ENCODE measurements at places on chromosomes 16 and 17.

DNA sequence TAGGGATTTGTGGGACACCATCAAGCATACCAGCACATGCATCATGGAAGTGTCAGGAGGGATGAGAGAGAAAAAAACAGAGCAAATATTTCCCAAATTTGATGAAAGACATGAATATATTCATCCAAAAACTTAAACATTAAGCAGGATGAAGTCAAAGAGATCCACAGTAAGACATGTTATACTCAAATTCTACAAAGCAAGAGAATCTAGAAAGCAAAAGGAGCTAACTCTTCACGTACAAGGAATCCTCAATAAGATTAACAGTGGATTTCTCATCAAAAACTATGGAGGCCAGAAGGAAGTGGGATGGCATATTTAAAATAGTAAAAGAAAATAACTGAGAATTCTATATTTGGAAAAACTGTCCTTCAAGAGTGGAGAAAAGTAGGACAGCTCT, 374.8 kb downstream of the ZFHX3 start:
- no peak for DNase-seq

DNA sequence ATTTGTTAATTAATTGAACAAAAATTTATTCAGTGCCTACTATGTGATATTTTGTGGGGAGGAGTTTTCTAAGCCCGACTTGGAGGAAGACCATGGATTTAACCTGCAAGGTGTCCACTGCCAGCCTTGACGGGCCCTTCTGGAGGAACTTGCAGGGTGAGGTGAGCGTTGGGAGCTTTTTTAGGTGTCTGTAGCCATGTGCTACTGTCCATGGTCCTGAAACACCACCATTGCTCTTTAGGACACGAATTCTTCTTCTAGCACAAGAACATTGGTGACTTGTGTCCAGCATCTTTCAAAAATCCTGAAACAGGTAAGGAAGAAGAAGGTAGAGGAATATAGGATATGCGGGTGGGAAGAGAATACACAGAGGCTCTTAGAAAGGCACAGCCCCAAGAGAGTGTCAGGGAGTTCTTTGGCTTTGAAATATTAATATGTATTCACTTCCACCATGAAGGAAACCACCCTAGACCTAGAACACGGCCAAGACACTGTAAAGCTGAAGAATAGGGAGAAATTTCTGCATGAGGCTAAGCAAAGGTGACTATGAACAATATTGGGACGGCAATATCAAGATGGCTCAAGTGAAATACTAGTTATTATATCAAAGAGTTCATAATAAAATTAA, 27.9 kb upstream of the OR4D1 start:
- DNase-seq, result peak; percentile 18

GRCh38 chr17:17036524-17036998, 5.7 kb upstream of the MPRIP start:
- DNase-seq, result no peak

DNA sequence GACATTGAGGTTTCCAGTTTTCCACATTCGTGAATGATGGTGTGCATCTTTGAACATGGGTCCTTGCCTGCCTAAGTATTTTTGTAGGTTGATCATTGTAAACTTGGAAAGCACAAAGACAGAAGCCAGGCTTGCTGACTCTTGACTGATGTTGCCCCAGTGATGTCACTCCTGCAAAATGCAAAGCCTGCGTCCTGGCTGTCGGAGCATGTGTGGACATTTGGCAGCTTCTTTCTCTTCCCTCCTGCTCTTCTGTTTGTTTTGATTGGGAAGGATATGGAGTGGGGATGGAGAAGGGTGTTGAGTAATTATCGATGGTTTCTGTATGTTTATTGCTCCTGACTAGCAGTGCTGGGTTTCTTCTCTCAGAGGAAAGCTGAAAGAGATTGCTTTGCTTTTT, 3.2 kb downstream of the NDE1 start:
- peak; percentile 46 for DNase-seq

DNA sequence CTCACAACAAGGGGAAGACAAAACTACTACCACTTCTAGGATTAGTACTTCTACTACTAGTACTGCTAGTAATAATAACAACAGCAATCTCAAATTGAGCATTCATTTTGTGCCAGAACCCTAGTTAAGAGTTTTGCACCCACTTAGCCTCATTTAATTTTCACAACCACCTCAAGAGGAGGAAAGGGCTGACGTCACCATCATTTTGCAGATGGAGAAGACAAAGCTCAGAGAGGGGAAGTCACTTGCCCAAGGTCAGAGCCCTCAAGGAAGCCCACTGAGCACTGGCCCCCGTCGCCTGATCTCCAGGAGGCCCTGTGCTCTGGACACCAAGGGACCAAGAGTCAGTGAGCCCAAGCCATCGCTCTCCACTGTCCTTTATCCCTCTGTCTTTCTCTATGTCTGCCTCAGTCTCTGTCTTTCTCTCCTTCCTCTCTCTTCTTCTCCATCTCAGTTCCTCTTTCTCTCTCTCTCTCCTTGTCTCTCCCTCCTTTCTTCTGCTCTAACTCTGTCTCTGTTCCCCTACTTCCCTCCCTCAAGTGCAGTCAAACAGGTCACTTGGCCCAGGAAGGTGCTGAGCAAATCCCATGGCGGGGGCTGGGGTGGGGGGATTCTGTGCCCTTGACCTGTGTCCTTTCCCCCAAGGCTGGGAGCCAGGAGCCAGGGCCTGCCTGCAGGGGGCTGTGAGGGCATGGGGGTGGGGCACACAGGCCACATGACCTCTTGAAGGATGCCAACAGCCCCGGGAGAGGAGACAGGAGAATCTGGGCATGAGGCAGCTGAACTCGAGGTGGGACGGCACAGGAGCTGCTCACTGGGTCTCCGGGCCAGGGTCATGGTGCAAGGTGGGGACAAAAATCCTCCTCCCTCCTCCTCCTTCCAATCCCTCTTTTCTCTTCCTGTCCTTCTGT, 11.2 kb upstream of the NGFR start:
- no peak for DNase-seq

DNA sequence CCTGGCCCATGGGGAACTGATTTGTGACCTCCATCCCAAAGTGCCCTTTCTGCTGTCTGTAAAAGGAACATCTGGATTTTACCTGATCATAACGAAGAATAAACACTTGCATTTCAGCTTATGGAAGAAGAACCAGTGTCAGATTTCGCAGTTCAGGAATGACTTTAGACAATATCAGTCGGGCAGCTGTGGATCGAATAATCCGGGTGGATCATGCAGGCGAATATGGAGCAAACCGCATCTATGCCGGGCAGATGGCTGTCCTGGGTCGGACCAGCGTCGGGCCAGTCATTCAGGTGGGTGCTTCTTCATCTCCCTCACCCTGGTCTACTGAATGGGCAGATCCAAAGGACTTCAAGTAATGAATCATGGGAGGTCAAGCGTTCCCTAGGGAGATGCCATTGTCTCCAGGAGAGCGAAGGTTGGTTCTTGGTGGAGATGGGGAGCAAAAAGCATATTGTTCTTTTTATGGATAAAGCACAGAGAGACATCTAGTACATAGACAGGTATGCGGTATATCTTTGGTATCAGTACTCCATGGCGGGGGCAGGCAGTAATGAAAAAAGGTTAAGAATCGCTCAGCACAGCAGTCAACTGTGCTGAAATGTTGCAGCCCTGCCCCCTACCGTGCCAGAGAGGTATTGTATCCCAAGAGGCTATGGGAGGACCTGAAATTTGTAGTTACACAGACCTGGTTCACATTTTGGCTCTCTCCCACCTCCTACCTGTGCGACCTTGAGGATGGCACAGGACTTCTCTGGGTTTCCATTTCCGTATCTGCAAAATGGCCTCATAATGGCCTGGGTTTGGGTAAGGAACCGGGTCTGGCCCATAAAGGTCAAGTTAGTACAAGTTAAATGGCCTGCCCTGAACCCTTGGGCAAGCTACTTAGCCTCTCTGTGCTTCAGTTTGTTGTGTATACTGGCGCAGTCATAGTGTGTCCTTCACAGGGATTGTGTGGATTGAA, 4.7 kb downstream of the COQ7 start:
- peak; percentile 19 for DNase-seq

DNA sequence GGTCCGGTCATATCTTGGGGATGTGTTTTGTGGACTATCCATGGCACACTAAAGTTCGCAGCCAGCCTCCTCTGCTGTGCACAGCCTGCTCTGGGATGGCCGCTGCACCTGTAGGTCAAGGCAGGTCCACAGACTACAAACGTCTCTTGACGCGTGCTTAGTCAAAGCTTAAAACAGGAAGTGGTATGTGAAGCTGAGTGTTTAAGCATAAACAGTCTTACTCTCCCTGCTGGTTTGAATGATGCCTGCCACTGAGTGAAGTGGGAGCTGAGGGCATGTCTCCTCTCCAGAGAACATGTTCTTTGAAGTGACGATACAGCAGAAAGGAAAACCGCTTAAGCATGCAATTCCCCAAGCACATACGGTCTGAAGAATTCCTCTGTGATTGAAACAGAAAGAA, 365.6 kb downstream of the SLC39A11 start:
- no peak for DNase-seq

- no peak for DNase-seq
Measured at GRCh38 chr17:55748841-55749240, 2.0 kb upstream of the PCTP start.

GRCh38 chr16:2004795-2005517, 4.7 kb downstream of the ZNF598 start:
- no peak for DNase-seq

GRCh38 chr16:19228052-19228451, 57.5 kb upstream of the CLEC19A start:
- DNase-seq, result no peak

DNA sequence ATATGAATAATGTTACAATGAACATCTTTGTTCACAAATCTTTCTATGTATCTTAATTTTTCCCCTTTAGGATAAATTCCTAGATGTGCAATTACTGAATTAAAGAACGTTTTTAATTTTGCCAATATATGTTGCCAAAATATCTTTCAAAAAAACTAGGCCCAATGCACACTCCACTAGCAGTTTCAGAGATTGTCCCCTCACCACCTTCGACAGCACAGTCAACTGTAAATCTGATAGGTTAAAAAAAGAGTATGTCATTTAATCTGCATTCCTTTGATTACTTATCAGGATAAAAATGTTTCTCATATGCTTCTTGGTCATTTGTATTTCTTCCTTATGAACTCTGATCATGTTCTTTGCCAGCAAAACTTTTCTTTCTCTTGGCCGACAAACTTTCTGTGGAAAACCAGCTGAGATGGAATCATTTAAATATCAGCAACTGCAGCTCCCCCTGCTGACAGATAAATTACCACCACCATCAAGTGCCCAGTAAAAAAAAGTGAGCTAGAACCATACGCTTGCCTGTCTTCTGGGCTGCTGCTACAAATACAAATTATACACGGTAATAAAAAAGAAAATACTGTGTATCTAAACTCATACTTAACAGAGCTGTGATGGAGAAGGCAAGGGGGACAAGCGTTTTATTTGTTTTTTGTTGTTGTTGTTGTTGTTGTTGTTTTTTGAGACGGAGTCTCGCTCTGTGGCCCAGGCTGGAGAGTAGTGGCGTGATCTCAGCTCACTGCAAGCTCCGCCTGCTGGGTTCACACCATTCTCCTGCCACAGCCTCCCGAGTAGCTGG, 19.6 kb upstream of the KANSL1 start:
- DNase-seq, result peak; percentile 87

DNA sequence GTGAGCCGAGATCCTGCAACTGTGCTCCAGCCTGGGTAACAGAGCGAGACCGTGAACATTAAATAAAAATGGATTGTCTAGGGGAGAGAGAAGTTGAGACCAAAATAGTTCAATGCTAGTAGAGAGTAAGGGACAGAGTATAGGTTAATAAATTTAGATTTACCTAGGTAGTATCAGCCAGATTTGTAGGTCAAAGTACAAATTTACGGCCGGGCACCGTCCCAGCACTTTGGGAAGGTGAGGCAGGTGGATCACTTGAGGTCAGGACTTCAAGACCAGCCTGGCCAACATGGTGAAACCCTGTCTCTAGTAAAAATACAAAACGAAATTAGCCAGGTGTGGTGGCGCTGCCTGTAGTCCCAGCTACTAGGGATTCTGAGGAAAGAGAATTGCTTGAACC, 12.2 kb upstream of the BMERB1 start:
- no peak for DNase-seq

All from amniotic stem cell (primary cell).